ENCODE measurements at places on chromosomes 2 and 18.

DNA sequence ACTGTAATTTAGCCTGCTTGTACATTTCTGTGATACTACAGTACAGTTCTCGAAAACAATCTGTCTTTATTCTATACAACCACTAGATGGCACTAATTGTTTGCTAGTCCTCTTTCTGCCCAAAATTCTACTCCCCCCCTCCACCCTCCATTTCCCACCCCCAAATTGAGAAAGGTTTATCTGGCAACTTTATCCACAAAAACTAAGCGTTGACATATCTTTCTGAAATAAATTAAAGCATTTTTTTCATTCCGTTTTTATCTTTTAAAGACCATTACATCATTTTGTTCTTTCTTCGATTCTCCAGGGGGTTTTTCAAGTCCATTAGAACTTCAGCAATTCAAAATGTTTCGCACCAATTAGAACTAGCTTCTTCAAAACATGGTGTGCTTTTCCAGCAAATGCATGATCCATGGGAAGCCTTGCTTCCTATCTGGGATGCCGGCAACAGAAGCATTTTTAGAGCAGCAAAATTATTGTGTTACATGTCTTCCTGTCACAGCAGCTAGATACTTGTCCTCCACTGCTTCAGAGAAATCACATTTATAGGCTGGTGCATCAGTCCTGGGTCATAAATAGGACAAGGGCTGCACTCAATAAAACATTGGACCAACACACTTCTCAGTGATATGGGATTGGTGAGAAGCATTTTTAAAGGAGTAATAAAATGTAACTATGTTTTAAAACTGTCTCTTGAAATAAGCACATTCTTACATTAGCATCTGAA is 241.3 kb downstream of the PAX3 start:
- no peak for DNase-seq

DNA sequence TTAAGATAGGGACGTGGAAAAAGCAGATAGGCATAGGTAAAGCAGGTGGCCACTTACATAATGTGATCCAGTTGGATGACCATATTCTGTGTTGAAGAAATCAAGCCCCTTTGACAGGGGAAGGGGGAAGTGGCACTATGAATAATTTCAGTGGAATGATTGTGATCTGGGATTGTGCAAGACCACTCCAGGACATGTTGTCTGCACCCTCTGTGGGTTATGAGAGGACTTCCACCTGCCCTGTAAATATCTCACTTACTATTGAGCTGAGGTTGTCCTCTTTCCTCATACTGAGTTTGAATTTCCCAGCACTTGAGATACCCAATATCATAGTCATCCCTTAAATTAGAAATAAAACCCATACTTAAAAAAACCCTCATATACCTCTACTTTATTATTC is 220.7 kb downstream of the IRS1 start:
- no peak for DNase-seq

DNA sequence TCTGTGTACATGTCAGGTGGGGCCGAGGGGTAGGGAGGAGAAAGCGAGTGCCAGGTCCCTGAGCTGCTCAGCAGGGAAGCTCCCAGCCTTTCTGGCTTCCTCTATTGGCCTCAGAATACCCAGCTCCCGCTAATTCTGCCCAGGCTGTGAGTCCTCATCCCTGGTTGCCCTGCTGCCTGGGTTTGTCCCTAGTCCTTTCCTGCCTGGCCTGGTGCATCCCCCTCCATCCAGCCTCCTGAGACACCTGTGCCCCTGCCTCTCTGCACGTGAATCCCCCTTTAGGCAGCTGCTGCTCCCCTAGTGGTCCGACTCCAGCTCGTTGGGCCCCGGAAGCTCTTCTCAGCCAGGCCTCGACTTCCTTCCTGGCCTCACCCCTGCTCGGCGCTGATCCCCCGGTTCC is 54.6 kb downstream of the INHBB start:
- no peak for DNase-seq

GRCh38 chr2:212073360-212073759 is 465.2 kb downstream of the ERBB4 start:
- no peak for DNase-seq

DNA sequence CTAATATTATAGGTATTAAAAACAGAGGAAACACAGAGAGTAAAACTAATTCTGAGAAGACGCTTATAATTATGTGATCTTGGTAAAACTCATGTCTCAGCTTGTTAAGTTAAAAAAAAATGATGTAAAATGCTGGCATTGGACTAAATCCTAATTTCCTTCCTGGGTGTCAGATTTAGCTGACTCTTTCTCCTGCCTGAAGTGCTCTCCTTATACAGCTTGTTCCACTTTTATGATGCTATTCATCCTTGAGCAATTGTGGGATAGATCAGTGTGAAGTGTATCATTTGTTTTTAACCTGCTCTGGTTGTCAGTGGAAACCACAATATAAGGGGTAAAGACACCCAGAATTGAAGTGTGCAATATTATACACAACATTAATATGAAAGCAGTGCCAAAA is 84.9 kb downstream of the EFEMP1 start:
- no peak for DNase-seq

GRCh38 chr2:177398791-177399190 is 6.2 kb downstream of the AGPS start:
- DNase-seq: no peak

GRCh38 chr2:54122939-54123338 is 7.5 kb downstream of the ACYP2 start:
- DNase-seq: no peak
